ENCODE measurements at places on chromosomes 6 and 20.

DNA sequence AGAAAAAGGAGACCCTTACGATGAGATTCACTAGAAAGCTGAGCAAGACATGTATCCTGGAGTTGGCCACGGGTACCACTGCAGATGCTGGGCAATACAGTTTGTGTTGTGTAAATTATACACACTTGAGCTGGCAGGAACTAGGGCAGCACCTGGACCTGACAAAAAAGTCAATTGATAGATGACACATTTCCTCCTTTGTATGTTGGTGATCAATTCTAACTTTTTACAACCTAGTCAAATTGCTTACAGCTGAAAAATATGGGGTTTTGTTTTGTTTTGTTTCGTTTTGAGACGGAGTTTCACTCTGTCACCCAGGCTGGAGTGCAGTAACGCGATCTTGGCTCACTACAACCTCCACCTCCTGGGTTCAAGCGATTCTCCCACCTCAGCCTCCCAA, 108.9 kb downstream of the UST start:
- DNase-seq: no peak

- no peak for DNase-seq
Observed at GRCh38 chr6:148351309-148351708, 8.7 kb downstream of the SASH1 start.

DNA sequence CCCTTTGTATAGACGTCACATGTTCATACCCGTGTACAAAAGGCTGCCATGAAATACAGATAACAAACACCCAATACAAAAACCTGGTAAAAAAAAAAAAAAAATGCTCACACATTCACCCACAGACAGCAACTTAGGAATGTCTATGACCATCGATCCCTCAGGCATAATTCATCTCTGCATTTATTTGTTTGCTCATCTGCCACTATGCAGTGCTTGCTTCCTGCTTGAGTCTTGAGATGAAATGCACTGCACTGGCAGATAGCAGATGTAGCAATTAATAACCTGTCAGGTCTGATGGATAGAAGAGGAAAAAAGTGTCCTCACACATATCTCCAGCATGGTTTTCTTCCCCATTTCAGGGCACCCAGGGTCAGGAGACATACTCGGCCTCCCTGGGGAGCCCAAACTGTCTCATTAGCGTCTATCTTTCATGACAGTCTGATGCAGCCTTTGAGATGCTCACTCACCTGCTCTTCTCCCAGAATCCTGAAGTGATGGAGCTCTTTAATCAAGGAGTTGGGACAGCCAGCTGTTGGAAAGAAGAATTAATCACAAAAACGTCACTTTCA, 295.1 kb upstream of the AGPAT4 start:
- no peak for DNase-seq

- DNase-seq: no peak
Observed at GRCh38 chr6:33339193-33339592, 21.6 kb upstream of the ZBTB22 start.

DNA sequence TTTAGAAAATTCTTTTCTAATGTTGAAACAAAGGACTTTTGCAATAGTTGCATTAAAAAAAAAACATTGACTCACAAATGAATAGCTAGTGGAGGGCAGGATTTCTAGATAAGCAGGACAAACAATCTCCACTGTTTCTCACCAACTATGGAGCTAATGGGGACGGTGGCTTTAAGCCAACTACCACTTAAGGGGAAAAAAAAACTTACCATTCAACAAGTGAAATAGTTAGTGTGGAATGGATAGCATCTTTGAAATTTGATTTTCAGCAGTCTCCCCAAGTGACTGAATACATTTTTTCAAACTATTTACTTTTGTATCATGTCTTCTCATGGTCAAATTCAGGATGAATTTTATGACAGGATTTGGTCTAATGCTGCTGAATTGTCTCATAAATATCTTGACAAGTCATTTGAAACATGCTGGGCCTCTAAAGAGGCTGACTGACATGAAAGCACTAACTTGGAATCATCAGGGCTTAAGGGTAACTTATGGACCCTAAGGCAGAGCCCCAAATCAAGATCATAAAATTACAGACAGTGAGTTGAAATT, 100.5 kb downstream of the EYA4 start:
- DNase-seq: no peak

GRCh38 chr6:37565267-37566110, 65.8 kb upstream of the CCDC167 start:
- DNase-seq: no peak

DNA sequence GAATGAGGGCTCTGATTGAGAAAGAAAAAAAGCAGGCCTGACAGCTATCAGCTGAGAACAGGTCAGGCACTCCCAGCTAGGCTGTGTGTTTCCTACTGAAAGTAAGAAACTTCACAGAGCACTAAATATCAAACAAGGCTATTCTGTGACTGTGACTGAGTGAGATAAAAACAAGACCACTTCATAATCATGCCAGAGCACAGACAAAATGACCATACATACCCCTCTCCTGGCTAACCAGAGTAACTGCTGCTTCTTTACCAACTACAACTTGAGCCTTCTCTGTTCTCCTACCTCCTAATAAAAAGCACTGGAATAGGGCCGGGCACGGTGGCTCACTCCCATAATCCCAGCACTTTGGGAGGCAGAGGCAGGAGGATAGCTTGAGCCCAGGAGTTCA, 6.8 kb upstream of the BTN1A1 start:
- no peak for DNase-seq

DNA sequence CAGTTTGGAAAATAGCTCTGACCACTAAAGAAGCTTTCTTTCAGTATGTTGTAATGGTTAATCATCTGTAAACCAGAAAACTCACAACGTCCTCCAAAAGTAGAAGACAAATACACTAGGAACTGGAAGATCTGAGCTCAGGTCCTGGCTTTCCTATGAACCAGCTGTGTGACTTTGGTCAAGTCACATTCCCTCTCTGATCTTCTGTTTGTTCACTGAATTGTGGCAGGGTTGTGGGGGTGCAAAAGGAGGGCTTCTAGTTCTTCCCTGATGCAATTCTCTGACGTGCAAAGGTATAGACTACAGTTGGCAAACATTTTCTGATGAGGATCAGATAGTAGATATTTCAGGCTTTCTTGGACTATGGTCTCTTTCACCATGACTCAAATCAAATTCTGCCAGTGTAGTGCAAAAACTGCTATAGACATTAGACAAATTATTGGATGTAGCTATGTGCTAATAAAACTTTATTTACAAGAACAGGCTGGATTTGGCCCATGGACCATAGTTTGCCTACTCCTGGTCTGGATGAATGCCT, 44.9 kb downstream of the ATXN1 start:
- no peak for DNase-seq

DNA sequence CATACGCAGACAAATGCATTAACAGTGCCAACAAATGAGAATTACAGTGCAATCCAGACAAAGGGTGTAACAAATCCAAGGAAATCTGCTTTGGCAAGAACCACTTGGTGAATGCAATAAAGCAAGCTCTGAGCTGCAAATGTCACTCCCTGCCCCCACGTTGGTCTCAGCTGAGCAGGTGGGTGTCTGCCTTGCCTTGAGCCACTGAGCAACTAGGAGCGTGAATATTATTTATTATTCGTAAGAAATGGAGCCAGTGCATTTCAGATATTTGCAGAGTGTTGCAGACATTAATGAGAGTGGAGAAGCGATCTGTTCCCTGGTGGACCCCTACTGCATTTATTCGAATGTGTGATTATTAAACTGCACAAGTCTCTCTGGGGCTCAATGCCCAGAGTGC, 36.6 kb upstream of the F13A1 start:
- no peak for DNase-seq

DNA sequence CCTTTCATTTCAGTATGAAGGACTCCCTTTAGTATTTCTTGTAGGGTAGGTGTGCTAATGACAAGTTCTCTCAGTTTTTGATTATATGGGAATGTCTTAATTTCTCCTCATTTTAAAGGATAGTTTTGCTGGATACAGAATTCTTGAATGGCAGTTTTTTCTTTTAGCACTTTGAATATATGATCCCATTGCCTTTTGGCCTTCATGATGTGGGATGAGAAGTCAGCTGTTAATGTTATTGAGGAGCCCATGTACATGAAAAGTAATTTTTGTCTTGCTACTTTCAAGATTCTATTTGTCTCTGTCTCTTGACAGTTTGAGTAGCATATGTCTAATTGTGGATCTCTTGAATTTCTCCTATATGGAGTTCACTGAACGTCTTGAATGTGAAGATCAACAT, 30.9 kb downstream of the RSPH3 start:
- no peak for DNase-seq

- DNase-seq: no peak
Observed at GRCh38 chr6:168468045-168468444, 27.1 kb downstream of the SMOC2 start.
